IMR-90 (cell line): ENCODE measurements at places on chromosomes 2 and 18.

GRCh38 chr2:226002438-226002837 is 602.9 kb downstream of the NYAP2 start:
- DNase-seq: peak; percentile 90

DNA sequence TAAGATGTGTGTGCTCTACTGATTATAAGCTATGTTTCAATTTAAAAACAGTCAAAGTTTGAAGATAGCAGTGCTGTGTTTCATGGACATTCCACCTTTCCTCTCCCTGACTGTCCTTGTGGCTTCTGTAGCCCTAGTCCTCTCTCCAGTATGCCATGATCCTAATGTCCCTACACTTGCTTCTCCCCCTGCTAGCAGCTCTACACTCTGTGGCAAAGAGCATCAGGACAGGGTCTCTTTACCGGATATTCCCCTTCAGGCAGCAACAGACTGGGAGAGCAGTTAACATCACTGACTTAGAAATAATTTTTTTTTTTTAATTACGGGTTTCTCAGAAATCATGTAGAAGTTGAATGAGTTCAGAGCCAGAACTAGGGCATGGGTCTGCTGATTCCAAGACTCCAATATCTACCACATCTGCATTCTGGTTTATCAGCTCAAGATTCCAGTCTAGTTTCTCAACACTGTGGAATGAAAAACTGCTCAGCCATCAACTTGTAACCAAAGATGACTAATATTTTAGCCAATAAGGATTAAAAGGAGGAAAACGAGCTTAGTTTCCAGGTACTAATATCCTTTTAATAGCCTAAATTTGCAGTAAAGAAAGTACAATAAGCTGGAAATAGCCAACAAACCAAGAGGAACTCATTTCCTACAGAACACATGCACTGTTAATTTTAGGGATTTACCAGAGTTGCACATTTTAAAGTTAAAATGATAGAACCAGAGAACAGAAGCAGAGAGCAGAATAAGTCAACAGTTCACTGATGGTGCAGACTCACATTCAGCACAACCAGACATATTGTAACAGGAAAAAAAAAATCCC is 45.2 kb downstream of the TMEM131 start:
- peak; percentile 91 for DNase-seq

GRCh38 chr2:128275498-128276045 is 43.1 kb downstream of the HS6ST1 start:
- DNase-seq: no peak

DNA sequence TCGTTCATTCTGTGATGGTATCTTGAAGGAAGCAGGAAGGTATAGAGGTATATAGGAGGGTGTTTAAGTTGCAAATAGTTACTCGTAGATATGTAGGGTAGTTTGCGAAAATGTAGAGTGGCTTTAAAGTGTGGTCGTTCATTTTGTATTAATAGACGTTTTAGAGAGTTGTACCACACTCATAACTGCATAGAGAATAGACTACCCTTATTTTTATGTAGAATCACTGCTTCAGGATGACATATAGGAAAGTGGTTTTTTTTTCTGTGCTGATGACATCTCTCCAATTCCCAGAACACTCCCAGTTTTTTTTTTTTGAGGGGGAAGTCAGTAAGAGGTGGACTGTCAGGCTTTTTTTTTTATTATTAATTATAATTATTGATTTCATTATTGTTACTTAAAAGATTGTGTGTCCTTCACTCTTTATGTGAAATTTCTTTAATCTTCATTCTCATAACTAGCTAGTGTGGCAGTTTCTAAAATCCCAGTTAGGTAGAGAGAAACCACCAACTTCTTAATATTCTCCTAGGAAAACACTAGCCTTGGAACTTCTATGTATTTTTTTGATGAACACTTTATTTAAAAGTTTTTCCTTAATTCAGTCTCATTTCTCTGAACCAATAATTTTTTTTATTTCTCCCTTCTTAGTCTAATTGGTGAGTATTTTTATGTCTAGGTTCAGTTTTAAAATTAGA is 1.5 kb downstream of the ACTR3 start:
- no peak for DNase-seq

GRCh38 chr18:24778810-24779418 is 318.5 kb downstream of the HRH4 start:
- DNase-seq: no peak

GRCh38 chr2:147040298-147041120 is 804.3 kb upstream of the ACVR2A start:
- no peak for DNase-seq

DNA sequence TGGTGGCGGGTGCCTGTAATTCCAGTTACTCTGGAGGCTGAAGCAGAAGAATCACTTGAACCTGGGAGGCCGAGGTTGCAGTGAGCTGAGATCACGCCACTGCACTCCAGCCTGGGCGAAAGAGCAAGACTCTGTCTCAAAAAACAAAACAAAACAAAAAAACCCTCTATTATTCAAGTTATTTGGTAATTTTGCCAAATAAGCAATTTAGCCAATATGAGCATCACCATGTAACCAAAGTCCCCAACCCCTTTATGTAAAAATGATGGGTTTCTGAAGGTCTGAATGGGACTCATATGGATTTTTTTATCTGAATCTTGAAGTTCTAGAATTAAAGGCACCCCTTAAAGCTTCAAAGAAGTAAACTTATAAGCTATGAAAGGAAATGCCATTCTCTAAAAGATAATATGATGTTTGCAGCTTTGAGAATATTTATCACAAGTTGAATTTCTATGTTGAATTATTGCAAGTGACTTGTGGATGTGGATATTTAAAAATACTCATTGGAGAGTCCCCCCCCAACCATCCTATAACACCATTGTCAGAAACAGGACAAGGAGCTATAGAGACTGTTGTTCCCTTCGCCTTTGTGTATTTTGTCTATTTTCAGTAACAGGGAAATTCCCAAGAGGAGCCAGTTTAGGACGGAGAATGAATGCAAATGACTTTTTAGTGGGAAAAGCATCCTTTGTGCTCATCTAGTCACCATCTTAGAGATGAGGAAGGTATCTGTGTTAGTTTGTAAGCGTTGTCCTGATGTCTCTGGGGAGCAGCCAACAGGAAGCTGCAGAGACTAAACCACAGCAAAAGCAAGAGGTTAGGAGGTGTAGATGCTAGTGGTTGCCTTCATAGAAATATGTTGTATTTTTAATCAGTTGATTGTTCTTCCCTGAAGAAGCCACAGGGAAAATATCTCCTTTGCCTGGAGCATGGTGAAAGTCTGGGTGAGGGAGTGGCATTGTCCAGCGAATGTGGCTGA is 68.3 kb downstream of the TET3 start:
- DNase-seq: no peak

GRCh38 chr2:10720947-10721395 is 459 bp upstream of the ATP6V1C2 start:
- DNase-seq: no peak

DNA sequence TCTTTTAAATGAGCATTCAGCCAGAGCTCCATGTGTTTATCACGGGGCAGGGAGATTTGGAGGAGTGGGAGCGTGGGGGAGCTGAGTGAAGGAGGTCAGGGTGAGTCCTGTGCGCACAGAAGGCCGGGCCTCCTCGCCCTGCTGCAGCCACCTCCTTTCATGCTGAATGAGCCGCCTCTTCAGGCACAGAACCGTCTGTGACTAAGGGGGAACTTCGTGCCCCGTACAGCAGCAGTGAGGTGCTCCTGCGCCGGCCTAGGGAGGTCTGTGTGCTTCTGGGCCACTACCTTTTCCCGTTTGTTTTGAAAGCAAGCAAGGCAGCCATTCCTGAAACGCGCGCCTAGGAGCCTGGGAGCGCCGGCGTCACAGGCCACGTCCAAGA is 27.1 kb upstream of the ZNF516 start:
- no peak for DNase-seq

DNA sequence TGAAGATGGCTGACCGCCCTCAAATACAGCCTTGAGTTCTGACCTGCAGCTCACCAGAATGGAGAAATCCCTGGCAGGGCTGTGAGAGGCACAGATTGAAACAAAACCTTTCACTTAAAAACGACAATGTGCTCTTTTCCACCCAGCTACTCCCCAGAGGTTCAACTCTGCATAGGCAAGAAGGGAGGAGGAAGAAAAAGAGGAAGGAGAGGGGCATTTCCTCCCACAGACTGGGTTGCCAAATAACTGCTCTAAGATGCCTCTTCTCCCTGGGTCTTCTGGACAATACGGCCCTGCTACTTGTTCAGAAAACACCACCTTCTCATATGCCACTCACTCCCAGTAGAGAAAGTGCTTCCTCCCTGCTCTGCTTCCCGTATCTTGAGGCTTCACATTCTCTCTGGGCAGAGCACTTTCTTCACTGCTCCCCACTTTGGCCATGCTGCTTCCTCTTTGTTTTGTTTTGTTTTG is 136.4 kb upstream of the SLC1A4 start:
- DNase-seq: no peak

GRCh38 chr18:8722946-8723820 is 17.8 kb downstream of the MTCL1 start:
- no peak for DNase-seq

DNA sequence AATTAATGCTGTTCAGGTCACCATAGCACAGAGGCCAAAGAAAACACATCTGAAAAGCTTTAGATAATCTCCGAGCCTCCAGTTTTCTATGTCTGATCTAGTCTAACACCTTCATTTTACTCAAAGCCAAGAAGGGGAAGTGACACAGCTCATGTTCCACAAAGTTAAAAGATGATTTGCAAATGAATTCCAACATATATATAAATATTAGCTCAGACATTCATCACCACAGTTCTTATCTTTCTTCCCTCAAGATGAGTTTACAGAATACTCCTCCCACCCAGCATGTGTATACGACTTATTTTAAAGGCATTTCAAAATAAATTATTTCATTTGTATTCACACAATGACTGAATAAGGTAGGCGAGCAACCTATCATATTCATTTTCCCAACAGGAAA is 82.4 kb downstream of the AAK1 start:
- DNase-seq: peak; percentile 56

- no peak for DNase-seq
Measured at GRCh38 chr2:230658877-230659652, 53.6 kb upstream of the CAB39 start.

DNA sequence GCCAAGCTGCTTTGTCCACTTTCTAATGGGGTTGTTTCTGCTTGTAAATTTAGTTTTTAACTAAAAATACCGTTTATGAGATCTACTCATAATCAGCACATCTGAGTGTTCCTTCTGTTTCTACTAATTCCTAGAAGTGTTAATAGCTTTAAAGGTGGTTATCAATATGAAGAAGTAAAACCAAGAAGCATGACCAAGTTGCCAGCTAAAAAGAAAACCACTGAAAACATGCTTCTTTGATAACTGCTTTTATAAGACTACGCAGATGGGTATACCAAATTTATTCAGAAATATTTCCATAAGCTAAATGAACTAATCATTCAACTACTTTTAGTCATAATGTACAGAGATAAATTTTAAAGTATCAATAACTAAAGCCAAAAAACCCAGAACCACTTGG is 101.8 kb downstream of the C2orf74 start:
- DNase-seq: no peak

GRCh38 chr2:230717600-230717999 is 5.0 kb downstream of the CAB39 start:
- no peak for DNase-seq

DNA sequence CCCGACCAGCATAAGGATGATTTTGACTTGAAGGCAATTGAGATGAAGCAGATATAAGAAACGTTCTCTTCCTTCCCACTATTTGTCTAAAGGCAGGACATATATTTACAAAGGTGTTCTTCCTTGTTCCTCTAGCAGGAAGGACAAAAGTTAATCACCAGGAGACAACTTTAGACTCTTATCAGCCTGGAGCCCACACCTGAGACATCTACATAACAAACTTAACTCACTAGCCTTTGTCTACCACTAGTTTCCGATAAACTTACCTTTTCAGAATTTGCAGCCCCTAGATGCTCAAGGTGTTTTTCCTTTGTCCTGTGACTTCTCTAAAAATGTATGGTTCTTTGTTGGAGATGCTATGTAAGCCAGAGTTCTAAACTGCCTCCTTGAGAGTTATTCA is 1047.8 kb upstream of the NXPH2 start:
- DNase-seq: no peak

- no peak for DNase-seq
Measured at GRCh38 chr18:70089858-70090257, 115.6 kb downstream of the RTTN start.

GRCh38 chr2:197576631-197577030 is 60.8 kb downstream of the MOB4 start:
- DNase-seq: peak; percentile 40

DNA sequence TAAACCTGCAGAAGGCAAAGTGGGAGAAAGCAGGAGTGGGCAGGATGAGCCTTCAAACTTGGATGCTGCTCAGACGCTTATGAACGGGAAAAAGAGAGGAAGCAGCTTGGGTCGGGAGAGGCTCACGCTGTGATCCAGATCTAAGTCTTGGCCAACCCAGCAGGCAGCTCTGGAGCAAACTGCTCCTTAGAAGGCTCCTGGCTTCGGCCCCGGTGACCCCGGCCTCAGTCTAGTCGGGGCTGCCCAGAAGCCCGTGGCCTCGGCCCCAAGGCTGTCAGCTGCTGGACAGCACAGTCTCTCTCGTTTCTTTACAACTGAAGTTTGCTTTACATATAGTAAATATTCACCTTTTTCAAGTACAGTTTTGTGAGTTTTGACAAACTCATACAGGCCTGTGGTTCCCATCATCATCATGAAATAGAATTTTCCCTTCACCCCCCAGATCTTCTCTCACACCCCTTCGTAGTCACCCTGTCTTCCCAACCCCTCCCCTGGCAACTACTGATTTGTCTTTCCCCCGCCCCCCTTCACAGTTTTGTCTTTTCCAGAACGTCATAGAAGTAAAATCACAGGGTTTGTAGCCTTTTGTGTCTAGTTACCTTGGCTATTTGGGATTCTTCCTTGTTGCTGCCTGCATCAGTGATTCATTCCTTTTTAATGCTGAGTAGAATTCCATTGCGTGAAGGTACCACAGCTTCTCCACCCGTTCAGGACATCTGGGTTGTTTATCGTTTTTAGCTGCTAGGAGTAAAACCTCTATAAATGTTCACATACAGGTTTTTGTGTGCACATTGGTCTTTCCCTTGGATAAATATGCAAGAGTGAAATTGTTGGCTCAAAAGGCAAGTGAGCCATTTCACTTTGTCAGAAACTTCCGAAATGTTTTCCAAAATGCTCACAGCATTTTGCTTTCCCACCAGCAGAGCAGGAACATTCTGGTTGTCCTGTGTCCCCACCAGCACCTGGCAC is 35.1 kb downstream of the MYO7B start:
- DNase-seq: peak; percentile 5

- no peak for DNase-seq
Measured at GRCh38 chr2:142879151-142879550, 1.7 kb downstream of the KYNU start.

GRCh38 chr2:189661957-189662321 is 680 bp downstream of the ASNSD1 start:
- no peak for DNase-seq

DNA sequence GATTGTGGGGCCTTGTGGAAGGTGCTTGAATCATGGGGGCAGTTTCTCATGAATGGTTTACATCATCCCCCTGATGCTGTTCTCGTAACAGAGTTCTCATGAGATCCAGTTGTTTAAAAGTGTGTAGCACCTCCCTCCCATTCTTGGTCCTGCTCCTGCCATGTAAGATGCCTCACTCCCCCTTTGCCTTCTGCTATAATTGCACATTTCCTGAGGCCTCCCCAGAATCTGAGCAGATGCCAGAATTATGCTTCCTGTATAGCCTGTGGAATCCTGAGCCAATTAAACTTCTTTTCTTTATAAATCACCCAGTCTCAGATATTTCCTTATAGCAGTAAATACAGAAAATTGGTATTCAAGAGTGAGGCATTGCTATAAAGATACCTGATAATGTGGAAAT is 15.6 kb upstream of the WDR75 start:
- DNase-seq: no peak

GRCh38 chr2:235825946-235826345 is 332.1 kb downstream of the AGAP1 start:
- DNase-seq: no peak

GRCh38 chr2:132560562-132560961 is 109.4 kb downstream of the LYPD1 start:
- DNase-seq: no peak
